NCI-H1436 (cell line): ENCODE measurements at places on chromosomes 5 and 9.
A peak's percentile ranks its signal among the peaks of the same experiment; 100 is the strongest.

DNA sequence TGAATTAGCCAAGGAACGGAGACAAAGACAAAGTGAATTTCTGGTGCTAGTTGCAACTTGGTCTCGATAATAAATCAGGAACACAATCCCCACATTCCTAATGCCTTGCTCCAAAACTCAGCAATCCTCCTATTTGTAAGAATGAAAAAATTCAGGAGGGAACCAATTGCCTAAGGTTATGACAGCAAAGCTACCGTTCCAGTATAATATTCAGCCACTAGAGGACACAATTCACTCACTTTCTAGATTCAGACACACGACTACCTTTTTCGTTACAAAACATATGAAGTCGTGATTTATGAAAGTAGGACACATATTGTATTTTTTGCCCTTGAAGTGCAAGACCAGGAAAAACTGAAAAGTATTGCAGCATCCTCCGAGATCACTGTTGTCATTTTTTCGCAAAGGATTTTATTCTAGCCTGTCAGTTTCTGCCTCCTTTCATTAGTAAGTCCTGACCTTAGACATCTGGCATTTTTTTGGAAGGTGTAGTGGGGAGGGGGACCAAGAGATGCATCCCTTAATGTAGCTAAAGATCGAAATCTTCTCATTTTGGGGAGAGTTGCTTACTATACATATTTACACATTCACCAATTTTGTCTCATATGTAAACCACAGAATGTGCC is 133.1 kb downstream of the DOCK8 start:
- peak; percentile 3 for DNase-seq

DNA sequence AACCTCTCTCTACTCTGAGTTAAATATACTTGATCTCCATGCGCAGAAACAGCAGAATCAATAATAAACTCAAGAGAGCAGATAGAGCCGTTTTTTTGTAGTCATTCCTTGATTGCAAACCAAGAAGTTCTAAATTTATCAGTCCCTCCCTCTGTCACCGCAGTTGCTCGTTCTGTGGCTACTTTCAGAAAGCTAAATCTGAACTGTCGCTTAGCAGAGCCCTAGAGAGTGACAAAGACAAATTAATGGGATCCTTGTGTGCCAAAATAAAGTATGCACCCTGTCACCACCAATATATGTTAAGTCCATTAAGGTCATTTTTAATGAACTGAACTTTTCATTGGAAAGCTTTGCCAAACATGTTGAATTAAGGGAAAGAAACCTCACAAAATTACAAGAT is 218.3 kb downstream of the ADAMTSL1 start:
- DNase-seq: no peak

DNA sequence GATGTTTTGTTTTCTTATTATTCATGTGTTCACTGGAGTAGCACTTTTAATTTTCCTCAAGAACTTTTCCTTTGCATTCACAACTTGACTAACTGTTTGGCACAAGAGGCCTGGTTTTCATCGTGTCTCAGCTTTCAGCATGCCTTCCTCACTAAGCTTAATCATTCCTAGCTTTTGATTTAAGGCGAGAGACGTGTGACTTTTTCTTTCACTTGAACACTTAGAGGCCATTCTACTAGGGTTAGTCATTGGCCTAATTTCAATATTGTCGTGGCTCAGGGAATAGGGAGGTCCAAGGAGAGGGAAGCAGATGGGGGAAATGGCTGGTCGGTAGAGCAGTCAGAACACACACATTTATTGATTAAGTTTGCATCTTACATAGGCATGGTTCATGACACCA is 94.0 kb downstream of the ZNF462 start:
- no peak for DNase-seq

DNA sequence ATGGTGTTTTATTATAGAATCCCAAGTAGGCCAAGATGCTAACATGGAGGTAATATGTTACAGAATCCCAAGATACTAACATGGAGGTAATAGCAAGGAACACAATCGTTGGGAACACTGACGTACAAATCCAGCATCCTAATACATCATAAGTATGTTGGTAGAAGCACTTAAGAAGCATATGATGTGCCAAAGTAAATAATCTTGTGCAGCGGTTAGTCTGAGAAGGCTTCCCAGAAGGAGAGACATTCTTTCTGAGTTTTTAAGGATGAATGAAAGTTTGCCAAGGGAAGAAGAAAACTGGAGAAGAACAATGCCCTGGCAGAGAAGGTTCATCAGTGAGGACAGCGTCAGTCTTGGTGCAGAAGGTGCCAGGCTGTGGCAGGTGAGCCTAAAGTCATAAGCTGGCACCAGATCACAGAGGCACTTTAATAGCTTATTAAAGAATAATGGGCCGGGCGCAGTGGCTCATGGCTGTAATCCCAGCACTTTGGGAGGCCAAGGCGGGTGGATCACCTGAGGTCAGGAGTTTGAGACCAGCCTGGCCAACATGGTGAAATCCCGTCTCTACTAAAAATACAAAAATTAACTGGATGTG is 294.5 kb upstream of the PIK3R1 start:
- DNase-seq: no peak

DNA sequence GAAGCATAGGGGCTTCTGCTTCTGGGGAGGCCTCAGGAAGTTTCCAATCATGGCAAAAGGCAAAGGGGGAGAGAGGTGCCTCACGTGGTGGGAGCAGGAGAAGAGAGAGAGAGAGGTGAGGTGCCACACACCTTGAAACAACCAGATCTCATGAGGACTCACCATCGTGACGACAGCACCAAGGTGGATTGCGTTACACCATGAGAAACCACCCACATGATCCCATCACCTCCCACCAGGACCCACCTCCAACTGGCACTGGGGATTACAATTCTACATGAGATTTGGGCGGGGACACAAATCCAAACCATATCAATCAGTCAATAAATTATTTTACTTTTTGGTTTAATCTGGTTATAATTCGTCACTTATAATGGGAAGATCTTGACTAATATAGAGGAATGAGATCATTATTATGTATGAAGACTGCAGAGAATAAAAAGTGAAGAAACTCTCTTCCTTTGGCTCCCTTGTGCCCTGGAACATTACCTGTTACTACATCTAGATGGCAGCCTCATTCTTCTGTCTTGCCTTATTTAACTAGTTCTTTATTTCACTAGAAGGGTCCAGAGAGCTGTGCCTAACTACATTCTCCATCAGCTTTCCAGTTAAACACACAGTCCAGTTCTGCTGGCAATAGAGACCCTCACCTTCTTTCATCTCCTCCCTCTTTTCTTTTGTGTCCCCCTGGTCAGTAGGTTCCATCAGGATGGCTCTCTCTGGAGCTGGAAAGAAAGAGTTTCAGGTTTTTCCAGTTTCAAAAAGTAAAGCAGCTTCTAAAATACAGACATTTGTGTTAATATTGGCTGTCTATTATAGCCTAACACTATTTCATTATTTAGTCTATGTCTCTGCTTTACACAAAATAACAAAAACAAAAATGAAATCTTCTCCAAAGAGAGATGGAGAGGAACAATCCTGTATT is 21.7 kb upstream of the SPINK7 start:
- DNase-seq: peak; percentile 48

DNA sequence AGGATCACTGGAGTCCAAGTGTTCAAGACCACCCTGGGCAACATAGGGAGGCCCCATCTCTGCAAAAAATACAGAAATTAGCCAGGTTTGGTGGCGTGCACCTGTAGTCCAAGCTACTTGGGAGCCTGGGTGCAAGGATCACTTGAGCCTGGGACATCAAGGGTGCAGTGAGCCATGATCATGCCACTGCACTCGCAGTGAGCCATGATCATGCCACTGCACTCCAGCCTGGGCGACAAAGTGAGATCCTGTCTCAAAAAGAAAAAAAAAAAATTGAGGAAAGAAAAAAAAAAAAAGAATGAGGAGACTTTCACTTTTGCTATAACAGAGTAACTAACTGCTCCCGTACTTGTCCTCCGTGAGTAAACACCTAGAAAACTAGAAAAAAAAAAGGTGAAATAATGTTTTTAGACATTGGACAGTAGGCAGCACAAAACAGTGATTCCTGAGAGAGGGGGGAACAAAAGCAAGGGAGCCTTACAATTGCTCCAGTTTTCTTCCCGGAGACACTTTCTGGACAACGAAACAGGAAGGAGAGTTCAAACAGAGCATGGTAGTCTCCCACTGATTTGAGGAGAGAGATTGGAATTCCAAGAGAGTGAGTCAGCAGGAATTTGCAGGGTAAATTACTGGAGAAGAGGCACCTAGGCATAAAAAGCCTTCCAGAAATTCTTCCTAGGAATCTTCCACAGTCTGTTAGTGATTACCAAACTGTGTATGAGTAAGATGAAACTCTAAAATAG is 6.9 kb upstream of the ZBTB5 start:
- no peak for DNase-seq
